Activated B cell treated with CpG ODN at 0.5 μM for 24 hours (primary cell): ENCODE measurements at places on chromosomes 13 and 19.
A peak's percentile ranks its signal among the peaks of the same experiment; 100 is the strongest.

- no peaks in the 10 kb centered on the region for H3K36me3 ChIP-seq
- peaks cover 31% of the 10 kb centered on the region for H3K4me1 ChIP-seq
- peaks cover 5% of the 10 kb centered on the region for H3K27me3 ChIP-seq
- DNase-seq = no peak
- H3K4me3 ChIP-seq = no peak overlapping the region
These were observed 19.9 kb downstream of the CCNE1 start for GRCh38 chr19:29831686-29832085.

DNA sequence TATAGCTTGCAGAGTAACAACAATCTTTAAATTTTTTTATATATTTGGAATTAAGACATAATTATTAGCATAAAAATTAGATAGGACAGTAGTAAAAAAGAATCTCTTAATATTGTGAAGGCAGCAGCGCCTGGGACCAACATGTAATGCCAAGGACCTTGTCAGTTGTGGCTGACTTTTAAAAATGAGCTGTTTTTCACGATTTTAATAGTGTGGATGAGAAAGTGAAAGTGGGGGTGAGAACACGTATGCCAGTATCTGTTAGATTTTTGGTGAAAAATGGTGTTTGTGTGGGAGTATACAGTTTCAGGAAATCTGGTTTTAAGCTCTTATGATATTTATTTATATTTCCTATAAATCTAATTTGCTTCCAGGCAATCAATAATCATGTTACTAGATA is 125.2 kb downstream of the LMO7 start:
- DNase-seq = no peak
- H3K27ac ChIP-seq = peak overlapping the region; percentile 50
- peak overlapping the region; percentile 75 for H3K4me3 ChIP-seq
- peaks cover 27% of the 10 kb centered on the region for H3K4me1 ChIP-seq
- H3K36me3 ChIP-seq = no peaks in the 10 kb centered on the region
- H3K27me3 ChIP-seq = no peaks in the 10 kb centered on the region

GRCh38 chr13:33910255-33910654 is 92.3 kb downstream of the RFC3 start:
- H3K4me1 ChIP-seq = no peaks in the 10 kb centered on the region
- no peaks in the 10 kb centered on the region for H3K27me3 ChIP-seq
- DNase-seq = no peak
- no peaks in the 10 kb centered on the region for H3K36me3 ChIP-seq

GRCh38 chr13:22081430-22081829 is 410.6 kb downstream of the FGF9 start:
- H3K4me3 ChIP-seq = no peak overlapping the region
- H3K27ac ChIP-seq = no peak overlapping the region
- DNase-seq = no peak
- H3K27me3 ChIP-seq = no peaks in the 10 kb centered on the region
- peaks cover 6% of the 10 kb centered on the region for H3K4me1 ChIP-seq

GRCh38 chr13:27913160-27913559 is 6.6 kb upstream of the PDX1 start:
- H3K36me3 ChIP-seq = no peaks in the 10 kb centered on the region
- no peak overlapping the region for H3K4me3 ChIP-seq
- no peak for DNase-seq
- H3K4me1 ChIP-seq = peaks cover 10% of the 10 kb centered on the region

- H3K36me3 ChIP-seq = peaks cover 17% of the 10 kb centered on the region
- peaks cover 21% of the 10 kb centered on the region for H3K4me1 ChIP-seq
- H3K27me3 ChIP-seq = no peaks in the 10 kb centered on the region
- H3K4me3 ChIP-seq = no peak overlapping the region
- no peak overlapping the region for H3K27ac ChIP-seq
These were observed 9.1 kb downstream of the AP2A1 start for GRCh38 chr19:49775742-49776370.

DNA sequence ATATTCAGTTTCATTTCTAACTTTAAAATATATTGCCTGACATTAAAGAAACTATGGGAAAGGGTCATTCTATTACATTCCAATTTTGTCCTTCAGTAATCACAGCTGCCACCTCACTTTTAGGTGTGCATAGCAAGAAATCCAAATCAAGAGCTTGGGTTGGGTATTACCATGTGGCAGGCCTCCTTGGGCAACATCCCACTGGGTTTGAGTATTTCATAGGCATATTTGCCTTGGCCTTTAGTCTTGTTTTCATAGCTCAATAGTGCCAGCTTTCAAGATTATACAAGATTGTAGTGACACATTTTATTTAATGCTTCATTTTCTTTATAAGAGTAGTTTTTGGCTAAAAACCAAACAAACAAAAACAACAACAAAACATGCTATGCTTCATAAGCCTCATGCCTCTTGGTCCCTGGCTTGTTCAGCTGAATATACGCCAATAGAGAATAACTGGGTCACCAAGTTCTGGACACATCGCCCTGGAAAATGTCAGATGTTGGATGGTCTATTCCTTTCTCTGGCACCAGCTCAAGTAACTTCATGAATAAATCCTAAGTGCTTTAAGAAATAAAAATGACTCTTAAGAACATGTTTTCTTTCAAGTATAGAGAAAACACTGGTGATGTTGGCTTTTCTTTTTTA is 167.4 kb upstream of the STARD13 start:
- DNase-seq = no peak
- no peak overlapping the region for H3K27ac ChIP-seq
- H3K4me3 ChIP-seq = no peak overlapping the region
- peaks cover 2% of the 10 kb centered on the region for H3K27me3 ChIP-seq

DNA sequence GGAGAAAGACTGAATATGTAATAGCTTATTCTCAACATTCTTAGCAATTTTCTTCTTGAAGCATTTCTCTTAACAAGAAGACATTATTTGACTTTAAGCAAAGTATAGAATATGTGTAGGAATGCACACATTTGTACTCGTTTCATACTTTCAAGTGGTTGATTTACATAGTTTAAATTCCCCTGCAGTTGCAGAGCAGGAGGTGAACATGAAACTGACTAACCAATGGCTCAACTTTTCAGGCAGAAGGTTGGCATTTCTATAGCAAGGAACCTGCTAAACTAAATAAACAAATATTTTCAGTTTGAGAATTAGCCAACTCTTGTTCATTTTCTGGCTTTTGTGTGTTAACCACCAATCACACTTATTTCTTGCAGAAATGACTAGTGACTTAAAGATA is 145.4 kb upstream of the MYO16 start:
- no peak for DNase-seq
- H3K4me1 ChIP-seq = no peaks in the 10 kb centered on the region
- H3K4me3 ChIP-seq = no peak overlapping the region
- H3K36me3 ChIP-seq = no peaks in the 10 kb centered on the region
- H3K27ac ChIP-seq = no peak overlapping the region

DNA sequence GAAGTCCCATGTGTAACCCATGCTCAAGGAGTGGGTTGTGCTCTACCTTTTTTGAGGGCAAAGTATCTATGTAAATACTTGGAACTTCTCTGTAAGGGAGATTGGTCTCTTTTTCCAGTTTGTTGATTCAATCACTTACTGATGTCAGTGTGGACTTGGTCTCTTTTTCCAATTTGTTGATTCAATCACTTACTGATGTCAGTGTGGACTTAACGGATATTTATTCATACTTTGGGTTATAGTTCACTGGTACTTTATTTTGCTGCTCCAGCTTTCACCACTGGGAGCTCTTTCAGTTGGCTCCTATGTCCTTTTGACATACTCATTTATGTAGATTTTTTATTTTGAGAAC is 36.4 kb downstream of the COG3 start:
- H3K4me3 ChIP-seq = no peak overlapping the region
- peaks cover 74% of the 10 kb centered on the region for H3K36me3 ChIP-seq
- no peaks in the 10 kb centered on the region for H3K27me3 ChIP-seq
- no peaks in the 10 kb centered on the region for H3K4me1 ChIP-seq
- no peak overlapping the region for H3K27ac ChIP-seq

GRCh38 chr19:16051254-16052025 is 24.9 kb upstream of the TPM4 start:
- H3K36me3 ChIP-seq = no peaks in the 10 kb centered on the region
- no peak overlapping the region for H3K4me3 ChIP-seq
- peaks cover 3% of the 10 kb centered on the region for H3K4me1 ChIP-seq
- no peak for DNase-seq
- H3K27me3 ChIP-seq = no peaks in the 10 kb centered on the region

GRCh38 chr13:110520431-110521295 is 40.9 kb downstream of the RAB20 start:
- H3K36me3 ChIP-seq = peaks cover 2% of the 10 kb centered on the region
- DNase-seq = no peak
- no peak overlapping the region for H3K4me3 ChIP-seq

DNA sequence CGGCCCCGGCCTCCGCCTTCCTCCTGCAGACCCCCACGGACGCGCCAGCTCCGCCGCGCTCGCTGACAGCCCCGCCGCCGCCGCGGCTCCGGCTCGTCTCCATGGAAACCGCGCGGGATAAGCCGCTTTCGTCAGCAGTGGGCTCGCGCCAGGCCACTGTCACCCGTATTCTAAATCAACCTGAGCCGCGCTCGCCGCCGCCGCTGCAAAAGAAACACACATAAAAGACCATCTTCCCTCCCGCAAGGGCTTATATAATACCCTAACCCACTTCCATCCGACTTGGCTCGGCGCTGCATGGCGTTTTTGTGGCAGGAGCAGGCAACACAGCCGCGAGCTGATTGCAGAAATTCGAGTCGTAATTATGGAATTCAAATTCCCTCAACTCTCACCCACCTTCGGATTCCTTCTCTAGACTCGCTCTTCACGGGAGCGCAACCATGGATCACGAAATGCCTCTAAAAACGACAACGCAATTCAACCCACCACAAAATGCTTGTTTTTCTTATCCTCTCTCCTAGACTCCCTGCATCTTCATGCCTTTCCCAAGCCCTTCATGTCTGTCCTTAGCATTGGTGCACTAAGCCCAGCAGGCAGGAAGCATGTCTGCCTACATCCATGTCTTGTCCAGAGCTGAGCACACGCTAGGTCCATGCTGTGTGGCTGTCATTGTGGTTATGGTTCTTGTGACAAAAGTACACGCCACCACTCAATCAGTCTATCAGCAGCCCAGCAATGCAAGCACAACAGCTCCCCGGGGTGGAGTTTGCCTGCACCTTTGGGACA is at the start of gene AMER2:
AMER2 (minus strand) TSS at position 772 of the 786 bp plus-strand sequence; CDS start at position 103, 669 bp downstream.
- H3K36me3 ChIP-seq = no peaks in the 10 kb centered on the region
- H3K27ac ChIP-seq = no peak within 1 kb of the TSS
- H3K27me3 ChIP-seq = peaks cover 59% of the 10 kb centered on the region
- H3K4me1 ChIP-seq = peaks cover 11% of the 10 kb centered on the region

DNA sequence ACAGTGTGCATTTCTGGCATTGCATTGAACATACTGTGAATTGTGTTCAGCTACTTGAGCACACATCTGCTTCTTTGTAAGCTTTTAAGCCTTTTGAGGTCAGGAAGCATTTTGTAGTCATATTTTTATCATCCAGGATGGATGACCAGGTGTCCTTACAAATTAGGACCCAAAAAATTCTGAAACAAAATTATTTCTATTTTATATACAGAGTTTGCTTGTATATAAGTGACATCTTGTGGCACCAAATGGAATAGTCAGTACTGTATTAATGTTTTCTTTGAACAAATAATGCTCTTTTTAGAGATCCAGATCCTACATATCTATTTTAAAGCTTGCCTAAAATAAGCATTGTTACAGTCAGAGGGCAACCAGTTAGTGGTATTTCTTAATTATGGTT is 9.5 kb upstream of the SUPT20H start:
- DNase-seq = no peak
- H3K36me3 ChIP-seq = no peaks in the 10 kb centered on the region

GRCh38 chr13:68588623-68589022 is 1358.5 kb upstream of the PCDH9 start:
- peak overlapping the region; percentile 40 for H3K4me3 ChIP-seq
- H3K4me1 ChIP-seq = peaks cover 10% of the 10 kb centered on the region
- H3K36me3 ChIP-seq = no peaks in the 10 kb centered on the region

GRCh38 chr13:104422668-104423067 is 1356.5 kb upstream of the SLC10A2 start:
- no peaks in the 10 kb centered on the region for H3K27me3 ChIP-seq
- no peaks in the 10 kb centered on the region for H3K36me3 ChIP-seq
- no peak for DNase-seq
- H3K27ac ChIP-seq = no peak overlapping the region
- no peaks in the 10 kb centered on the region for H3K4me1 ChIP-seq

GRCh38 chr19:29523568-29523967 is 2.2 kb upstream of the VSTM2B start:
- H3K27ac ChIP-seq = no peak overlapping the region
- H3K4me3 ChIP-seq = no peak overlapping the region

- no peaks in the 10 kb centered on the region for H3K27me3 ChIP-seq
- DNase-seq = no peak
- H3K27ac ChIP-seq = peak overlapping the region; percentile 96
- H3K36me3 ChIP-seq = peaks cover 32% of the 10 kb centered on the region
- H3K4me3 ChIP-seq = peak overlapping the region; percentile 91
These were observed 716 bp downstream of the ZNF573 start for GRCh38 chr19:37778613-37779126.

- DNase-seq = no peak
- H3K4me3 ChIP-seq = no peak overlapping the region
- H3K27ac ChIP-seq = no peak overlapping the region
- H3K36me3 ChIP-seq = no peaks in the 10 kb centered on the region
- H3K4me1 ChIP-seq = peaks cover under 1% of the 10 kb centered on the region
These were observed 45.3 kb downstream of the TNFRSF19 start for GRCh38 chr13:23615395-23616081.

- peaks cover 37% of the 10 kb centered on the region for H3K4me1 ChIP-seq
- peaks cover 71% of the 10 kb centered on the region for H3K27me3 ChIP-seq
- peak; percentile 33 for DNase-seq
- H3K27ac ChIP-seq = no peak within 1 kb of the TSS
- no peaks in the 10 kb centered on the region for H3K36me3 ChIP-seq
- H3K4me3 ChIP-seq = peak within 1 kb of the TSS; percentile 82
These were observed at the start of gene GSX1 for GRCh38 chr13:27792393-27793218. Gene GSX1, plus strand, starts transcription at chr13:27792483. Its CDS starts 208 bp downstream, at chr13:27792691.

GRCh38 chr19:1819341-1820255 is 7.5 kb upstream of the ATP8B3 start:
- H3K4me3 ChIP-seq = no peak overlapping the region
- DNase-seq = no peak
- no peaks in the 10 kb centered on the region for H3K27me3 ChIP-seq
- no peaks in the 10 kb centered on the region for H3K4me1 ChIP-seq
- no peak overlapping the region for H3K27ac ChIP-seq

DNA sequence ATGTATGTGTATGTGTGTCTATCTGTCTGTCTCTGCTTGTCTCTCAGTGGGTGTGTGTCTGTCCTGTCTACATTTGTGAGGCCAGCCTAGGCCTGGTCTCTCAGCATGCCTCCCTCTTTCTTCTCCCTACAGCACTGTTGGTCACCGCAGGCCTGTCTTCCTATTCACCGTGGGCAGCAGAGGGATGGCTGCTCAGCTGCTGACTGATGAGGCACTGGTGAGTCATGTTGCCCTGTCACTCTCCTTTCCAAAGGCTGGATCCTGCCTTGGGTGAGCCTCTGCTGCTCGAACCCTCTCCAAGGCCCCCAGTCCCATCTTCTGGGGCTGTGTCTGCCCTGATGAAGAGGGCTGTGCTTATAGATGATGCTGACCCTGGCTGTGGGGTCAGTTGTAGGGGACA is 6.3 kb downstream of the ZNF71 start:
- H3K4me1 ChIP-seq = peaks cover 2% of the 10 kb centered on the region
- DNase-seq = no peak
- H3K27me3 ChIP-seq = no peaks in the 10 kb centered on the region
- H3K36me3 ChIP-seq = peaks cover 61% of the 10 kb centered on the region
